ENCODE measurements at places on chromosomes 3 and 15.

GRCh38 chr3:11088831-11089230 is 65.5 kb upstream of the HRH1 start:
- no peak for DNase-seq

GRCh38 chr15:99426431-99427105 is 139.2 kb upstream of the MEF2A start:
- no peak for DNase-seq

DNA sequence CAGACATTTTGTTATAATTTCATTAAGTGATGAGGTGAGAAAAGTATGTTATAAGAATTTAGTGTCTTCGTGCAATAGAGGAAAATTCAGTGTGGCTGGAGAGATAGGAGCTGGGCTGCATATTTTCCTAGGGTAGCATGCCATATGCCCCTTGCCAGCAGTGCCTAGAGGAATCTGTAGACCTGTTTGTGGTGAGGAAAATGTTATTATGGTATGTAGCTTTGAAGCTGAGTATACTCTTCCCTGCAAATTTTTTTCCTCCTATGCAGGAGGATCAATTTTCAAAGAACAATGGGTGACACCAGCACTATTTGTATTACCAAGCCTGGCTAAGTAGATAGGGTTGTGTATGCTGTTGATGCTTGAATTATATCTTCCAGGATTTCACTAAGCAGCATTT is 200.6 kb downstream of the EDEM1 start:
- DNase-seq: no peak

GRCh38 chr3:82088749-82089148 is 327.3 kb upstream of the GBE1 start:
- no peak for DNase-seq

DNA sequence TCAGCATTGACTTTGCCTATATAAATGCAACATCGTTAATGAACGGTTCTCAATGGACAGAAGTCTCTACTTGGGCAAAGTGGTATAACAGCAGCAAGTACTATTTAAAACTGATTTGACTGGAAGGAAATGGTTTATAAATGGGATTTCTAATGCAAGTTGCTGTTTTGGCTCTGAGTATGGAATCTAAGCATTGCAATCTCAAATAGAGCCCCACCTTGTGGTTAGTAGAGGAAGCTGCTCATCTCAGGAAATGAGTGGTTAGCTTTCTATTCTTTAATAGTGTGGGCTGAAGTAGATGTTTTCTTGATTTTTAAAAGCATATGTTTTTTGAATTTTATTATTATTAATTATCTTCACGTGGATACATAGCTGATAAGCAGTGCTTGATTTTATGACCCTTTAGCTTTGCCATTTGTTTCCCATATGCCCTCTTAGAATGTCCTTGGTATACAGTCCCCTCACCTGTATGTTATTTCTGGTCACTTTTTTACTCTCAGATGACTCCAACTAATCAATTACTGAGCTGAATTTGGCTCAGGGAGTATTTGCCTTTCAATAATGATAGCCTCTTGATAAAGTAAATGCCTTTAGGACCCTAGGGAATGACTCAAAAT is 67.1 kb downstream of the OXSM start:
- DNase-seq: no peak

- DNase-seq: no peak
Measured at GRCh38 chr3:112365636-112366035, 32.7 kb downstream of the CD200 start.

Data from stimulated activated CD4-positive, alpha-beta T cell treated with anti-CD3 and anti-CD28 coated beads, TNF-alpha, amount 100 ng/mL, for 1 hour (primary cell).